T1000 (cell line): ENCODE measurements at places on chromosomes 2 and 18.

DNA sequence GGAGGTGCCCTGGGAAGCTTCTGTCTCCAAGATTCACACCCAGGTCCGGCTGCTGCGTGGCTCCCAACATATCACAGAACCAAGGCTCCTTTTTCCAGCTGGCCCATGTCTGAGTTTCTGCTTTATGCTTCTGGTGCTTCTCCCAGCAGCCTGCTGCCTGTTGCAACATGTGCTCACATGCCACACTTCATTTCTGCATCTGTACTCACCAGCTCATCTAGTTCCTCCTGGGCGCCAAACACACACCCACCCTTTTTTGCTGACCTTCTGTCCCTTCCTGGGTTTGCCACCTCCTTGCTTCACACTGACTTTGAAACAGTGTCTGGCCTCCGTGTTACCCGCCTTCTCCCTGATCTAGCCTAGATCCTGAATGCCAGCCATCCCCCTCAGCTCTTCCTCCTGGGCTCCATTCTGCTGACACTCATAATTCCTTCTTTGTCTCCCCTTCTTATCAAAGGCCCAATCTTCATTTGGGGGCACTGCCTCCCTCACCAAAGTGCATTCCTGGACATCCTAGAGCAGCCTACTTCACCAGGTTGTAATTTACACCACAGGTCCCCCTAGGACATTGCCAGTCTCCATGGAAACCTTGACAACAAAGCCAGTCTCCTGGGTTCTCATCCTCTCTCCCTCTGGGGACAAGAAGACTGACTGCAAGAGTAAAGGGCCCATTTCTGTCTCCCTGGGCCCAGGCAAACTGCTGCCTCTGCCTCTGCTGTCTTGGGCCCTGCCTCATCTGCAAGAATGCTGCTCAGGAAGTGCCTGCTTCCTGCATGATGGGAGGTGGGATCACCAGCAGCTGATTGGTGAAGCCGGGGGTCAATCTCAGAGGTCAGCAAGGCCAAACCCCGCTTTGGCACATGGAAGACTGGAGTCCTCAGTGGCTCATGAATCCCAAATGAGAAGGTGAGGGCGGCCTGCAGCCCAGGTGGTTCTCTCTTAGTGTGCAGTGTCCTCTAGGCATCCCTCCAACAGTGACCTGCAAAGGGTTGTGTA, 13.9 kb upstream of the PROM2 start:
- DNase-seq: no peak

- no peak for DNase-seq
Observed at GRCh38 chr2:170996316-170996715, 67.3 kb downstream of the GORASP2 start.

GRCh38 chr18:676069-676468, 18.6 kb downstream of the TYMS start:
- no peak for DNase-seq

GRCh38 chr2:210577263-210578071, 21.1 kb downstream of the CPS1 start:
- DNase-seq: no peak

- DNase-seq: no peak
Observed at GRCh38 chr2:212777020-212777491, 238.5 kb upstream of the ERBB4 start.

- no peak for DNase-seq
Observed at GRCh38 chr2:239858179-239858578, 167.0 kb downstream of the NDUFA10 start.

DNA sequence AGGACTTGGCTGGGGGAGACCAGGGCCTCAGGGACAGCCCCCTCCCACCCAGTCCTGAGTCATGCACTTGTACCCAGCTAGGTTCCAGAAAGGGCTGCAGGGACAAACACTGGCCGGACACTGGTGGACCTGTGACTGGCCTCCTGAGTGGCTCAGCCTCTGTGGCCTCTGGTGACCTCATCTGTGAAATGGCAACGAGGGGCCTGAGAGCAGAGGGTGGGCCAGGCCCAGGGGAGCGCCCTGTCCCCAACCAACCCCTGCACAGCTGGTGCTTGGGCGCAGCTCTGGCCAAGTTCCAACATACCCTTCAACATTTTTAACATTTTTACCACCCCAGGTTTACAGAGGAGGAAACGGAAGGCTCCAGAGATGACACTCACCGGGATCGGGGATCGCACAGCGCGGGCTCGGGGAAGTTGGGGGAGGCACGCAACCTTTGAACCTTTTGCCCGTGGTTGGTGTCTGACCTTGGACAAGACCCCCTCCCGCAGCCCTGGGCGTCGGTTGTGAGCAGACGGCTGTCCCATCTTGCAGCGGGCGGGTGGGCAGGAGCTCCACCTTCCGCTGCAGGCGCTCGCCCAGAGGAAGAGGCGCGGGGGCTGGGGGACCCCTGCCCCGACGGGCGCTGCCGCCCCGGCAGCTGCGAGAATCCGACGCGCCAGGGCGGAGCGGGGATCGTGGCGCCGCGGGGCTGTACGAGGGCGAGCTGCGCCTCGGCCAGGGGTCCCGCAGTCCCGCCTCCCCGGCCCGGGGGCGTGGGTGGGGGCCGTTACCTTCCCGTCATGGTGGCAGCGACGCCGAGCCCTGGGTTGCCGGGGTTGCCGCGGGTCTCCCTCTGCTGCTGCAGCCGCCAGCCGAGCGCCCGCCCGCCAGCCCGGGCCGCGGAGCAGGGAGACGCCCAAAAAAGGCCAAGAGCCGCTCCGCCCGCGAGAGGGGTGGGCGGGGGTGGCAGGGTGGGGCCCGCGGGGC, 805 bp downstream of the LIMS2 start:
- DNase-seq: no peak

- DNase-seq: no peak
Observed at GRCh38 chr2:127410871-127411652, 7.2 kb upstream of the PROC start.

DNA sequence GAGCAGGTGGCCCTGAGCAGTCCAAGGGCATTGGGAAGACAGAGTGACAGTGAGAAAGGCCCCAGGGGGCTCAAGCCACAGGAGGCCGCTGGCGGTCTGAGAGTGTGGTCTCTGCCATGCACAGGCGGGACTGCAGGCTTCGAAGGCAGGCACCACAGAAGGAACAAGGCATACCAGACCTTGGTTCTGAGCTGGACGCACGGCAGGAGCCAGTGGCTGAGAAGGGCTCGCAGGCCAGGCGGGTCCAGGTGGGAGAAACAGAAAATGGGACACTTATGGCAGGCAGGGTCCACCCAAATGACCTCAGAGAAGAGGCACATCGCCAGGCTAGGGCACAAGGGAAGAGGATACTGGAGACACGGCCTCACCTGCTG, 14.9 kb downstream of the HJURP start:
- DNase-seq: no peak

DNA sequence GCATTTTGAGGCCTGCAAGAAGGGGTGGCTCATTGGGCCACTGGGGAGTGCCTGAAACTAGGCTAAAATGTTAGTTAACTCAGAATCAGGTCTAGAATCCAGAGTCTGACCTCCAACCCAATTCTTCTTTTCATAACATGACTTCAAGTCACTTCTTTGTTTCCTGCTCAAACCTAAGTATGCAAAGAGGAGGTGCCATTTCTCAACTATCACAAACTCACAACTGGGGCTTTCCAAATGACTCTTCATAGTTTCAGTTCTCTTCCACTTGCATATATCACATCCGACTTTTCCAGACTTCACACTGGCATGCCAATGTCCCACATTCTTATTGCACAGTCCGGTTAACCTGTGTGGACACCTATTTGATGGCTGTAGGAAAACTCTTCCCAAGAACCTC, 211.6 kb downstream of the TCF4 start:
- DNase-seq: no peak

DNA sequence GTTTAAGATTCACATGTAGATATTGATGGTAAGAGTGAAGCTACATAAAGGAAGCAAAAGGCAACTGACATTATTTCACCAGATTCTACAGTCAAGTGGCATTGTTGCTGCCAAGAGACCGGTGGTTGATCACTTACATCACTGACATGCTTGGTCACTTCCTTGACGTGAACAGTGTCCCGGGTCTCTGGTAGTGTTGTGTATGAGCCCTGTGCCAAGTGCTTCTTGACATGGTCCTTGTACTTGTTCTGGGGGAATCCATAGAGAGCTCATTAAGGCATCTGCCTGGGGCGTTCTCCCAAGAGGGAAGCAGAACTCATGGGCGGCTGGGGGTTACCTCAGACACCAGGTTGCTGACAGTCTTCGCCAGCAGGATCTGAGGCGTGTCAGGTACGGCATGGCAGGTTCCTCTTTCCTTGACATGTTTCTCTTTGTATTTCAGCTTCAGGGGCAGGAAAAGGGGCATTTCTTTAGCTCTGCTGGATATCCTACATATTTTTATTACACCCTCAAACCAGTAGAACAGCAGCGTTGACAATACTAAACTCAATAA, 116.2 kb downstream of the RIF1 start:
- DNase-seq: no peak

- no peak for DNase-seq
Observed at GRCh38 chr18:61910101-61910500, 17.3 kb upstream of the RNF152 start.

DNA sequence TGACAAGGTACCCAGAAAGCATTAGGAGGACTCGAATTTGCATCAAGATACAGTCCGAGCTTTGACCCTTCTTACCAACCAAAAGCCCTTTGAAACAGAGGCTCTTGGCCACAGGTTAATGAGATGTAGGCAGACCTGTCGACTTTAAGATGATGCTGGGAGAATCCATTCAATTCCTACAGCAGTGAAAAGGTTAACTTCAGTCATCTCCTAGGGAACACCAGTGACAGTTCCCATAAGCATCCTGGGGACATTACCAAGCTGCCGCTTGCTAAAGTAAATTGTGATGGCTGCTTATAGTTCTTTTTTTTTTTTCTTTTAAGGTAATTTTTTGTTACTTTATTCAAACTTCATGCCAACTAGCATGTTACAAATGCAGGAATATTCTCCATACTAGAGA, 379.3 kb downstream of the SOX11 start:
- DNase-seq: no peak
